LNCaP clone FGC (cell line): ENCODE measurements at places on chromosomes 5 and 9.

DNA sequence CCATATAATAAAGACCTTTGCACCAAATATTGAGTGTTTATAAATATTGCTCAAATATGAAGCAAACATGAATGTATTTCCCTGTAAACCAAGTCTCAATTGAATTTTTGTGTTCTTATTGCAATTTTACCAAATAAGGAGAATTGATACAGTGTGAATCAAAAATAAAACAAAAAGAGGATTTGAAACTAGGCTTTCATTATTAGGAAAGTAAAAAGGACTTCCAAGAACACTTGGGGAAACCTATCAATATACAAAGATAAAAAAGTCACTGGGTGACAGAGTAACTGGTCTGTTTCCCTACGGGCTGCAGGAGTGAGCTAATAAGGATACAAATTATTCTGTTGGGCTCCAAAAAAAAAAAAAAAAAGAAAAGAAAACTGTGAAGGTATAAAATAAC is 44.8 kb upstream of the SNX2 start:
- DNase-seq = no peak

- no peak for DNase-seq
Observed at GRCh38 chr5:125295405-125295872, 549.0 kb upstream of the ZNF608 start.

- no peak for DNase-seq
Observed at GRCh38 chr5:152337484-152337883, 67.6 kb downstream of the NMUR2 start.

DNA sequence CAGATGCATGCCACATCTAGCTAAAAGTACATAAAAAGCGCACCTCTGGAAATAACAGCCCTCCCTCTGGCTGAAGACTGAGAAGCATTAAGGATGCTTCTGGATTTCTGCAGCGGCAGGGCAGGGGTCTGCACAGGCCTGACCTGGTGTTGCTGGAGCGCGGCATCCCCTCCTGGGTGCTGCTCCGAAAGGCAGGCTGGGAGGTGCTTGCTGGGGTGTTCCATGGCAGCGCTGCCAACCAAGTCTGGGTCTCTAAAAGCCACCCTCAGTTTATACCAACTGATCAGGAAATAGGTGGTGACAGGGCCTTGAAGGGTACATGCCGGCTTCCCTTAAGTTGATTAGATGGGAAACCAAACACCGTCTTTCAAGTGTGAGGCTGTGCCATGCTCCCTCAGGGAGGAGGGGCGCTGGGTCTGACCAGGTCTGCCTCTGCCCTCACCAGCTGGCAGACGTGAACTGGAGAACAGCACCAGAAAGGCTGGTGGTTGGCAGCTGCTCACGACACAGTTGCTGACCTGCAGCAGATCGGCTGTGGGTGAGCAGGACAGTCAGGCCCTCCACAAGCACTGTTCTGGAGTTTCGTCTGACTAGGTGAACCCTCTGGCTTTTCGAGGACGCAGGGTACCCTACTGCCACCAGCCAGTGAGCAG is 81.6 kb downstream of the DAP start:
- no peak for DNase-seq

DNA sequence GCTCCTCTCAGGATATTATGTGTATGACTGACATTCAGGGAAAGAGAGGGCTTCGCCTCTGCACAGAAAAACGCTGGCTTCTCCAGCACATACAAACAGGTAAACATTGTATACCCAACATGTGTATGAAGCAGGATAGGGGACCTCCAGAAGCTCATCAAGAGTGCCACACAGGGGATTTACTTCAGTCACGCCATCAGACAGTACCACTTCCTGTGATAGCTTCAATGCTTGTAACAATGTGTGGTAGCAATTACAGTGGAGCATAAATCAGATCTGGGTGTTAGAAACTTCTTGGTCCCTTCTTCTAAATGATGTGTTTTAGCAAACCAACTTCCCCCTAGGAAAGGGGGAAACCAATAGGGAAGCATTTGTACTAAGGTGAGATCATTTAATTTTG is 160.8 kb downstream of the TSSK1B start:
- no peak for DNase-seq

DNA sequence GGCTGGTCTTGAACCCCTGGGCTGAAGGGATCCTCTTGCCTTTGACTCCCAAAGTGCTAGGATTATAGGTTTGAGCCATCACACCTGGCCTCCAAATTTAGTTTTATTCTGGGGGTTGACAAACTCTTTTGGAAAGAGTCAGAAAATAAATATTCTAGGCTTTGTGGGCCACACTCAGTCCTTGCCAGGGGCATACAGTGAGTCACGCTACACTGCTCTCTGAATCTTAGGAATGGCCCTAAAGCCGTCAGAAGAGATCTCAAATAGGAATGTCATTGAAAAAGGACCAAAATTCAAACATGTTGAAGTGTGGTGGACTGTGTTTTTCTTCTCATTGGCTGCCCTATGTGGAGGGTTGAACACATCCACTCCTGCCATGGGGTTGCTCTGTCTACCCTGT is 127.7 kb upstream of the BASP1 start:
- DNase-seq = no peak

DNA sequence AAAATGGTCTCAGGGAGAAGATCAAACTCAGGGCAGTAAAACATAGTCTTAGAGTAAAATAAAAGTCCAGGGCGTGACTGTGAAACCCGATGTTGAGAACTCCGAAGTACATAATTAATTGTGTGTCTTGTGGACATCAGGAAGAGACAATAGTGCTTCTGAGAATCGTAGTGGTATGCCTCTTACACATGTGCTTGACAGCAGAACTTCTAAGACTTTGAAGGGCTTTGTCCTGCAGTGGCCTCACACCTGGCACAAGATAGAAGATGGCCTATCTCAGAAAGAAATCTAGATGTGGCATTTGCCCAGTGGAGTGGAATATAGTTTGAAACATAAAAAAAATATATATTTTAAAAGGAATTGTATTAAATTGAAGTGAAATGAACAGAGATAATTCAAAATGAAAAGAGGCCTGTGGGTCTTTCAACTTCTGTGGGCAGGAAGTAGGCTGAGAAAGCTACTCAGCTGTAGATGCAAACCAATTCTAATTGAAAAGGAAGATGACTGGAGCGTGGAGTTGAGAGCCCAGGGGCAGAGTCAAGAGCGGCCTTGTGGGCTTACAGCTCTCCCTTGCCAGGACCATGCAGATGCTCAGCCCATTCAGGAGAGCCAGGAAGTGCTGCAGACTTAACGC is 468.4 kb downstream of the KDM4C start:
- DNase-seq = no peak

- no peak for DNase-seq
Observed at GRCh38 chr9:136082496-136083361, 12.4 kb downstream of the NACC2 start.

DNA sequence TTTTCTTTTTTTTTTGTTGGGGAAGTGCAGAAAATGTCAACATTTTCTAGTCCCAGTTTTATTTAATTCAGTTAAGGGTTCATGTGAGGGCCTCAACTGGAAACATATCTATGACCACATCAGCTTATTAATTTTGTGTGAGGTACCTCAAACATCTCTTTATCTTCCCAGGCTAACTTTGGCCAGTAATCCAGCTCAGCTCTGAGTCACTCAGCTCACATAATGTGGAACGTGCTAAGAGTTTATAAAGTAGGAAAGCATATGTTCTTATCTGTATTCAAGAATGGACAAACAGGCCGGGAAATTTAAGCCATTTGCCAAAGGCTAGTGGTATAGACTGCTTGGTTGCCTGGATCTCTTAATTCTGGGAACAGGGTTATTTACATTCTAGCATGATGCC is 118.4 kb downstream of the INSYN2B start:
- DNase-seq = no peak

DNA sequence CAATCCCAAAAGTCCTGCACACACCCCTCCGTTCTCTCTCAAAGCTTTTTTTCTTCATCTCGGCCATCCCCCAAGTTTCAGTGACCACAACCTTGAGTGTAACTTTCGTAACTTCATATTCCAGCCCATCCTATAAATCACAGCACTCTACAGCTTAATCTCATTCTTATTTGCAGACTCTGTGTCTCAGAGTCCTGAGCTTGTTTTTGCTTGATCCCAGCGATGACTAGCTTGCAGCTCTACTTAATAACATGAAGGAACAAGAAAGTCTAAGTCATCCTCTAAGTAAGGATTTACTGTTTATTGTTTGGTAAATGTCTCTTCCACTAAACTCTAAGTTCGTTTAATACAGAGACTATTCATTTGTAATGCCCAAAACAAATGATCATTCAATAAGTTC is 2.6 kb upstream of the SPDL1 start:
- DNase-seq = no peak

GRCh38 chr9:107810461-107810961 is 320.9 kb upstream of the KLF4 start:
- DNase-seq = no peak

DNA sequence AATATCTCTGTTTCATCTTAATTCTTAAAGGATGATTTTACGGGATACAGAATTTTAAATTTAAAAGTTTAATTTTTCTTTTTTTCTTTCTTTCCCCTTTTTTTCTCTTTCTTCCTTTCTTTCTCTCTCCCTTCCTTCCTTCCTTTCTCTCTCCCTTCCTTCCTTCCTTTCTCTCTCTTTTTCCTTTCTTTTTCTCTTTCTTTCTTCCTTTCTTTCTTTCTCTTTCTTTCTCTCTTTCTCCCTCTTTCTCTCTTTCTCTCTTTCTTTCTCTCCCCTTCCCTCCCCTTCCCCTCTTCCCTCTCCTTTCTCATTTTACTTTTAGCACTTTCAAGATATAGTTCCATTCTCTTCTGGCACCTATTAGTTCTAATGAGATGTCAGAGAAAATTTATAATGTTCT is 61.4 kb upstream of the ADRB2 start:
- DNase-seq = no peak

DNA sequence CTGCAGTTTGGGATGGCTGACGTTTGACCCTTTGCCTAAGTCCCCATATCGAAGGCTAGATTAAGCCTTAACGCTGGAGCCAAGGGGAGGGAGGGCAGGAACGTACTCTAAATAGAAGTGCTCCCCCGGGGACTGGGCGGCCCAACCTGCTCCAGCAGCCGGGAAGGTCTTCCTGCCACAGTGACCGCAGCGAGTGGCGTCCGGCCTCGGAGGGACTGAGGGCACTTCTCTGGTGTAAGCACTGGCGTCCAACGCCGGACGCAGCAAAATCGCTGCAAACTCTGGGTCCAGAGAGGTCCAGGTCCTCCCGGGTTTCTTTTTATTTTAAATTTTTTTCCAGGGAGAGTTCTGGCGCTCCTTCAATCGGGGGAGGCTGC is 505 bp upstream of the ACER2 start:
- no peak for DNase-seq

- DNase-seq = no peak
Observed at GRCh38 chr5:1786621-1787471, 12.8 kb downstream of the MRPL36 start.

- DNase-seq = no peak
Observed at GRCh38 chr5:38948501-38948900, 102.7 kb downstream of the OSMR start.

DNA sequence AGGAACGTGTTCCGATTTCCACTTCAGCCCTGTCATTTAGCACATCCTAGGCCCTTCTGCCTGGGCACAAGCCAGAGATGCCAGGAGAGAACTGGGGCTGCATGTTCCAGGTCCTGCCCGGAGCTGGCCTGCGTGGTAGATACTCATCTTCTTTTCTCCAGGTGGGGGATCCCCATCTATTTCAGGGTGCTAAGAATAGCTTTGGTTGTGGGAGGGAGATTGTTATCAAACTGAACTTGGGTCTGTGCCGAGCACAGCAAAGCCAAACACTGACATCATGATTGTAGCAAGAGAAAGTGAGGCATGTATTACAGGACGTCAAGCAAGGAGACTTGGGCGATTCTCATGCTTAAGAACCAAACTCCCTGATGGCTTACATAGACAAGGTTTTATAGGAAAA is 18.2 kb downstream of the C9orf153 start:
- DNase-seq = no peak

DNA sequence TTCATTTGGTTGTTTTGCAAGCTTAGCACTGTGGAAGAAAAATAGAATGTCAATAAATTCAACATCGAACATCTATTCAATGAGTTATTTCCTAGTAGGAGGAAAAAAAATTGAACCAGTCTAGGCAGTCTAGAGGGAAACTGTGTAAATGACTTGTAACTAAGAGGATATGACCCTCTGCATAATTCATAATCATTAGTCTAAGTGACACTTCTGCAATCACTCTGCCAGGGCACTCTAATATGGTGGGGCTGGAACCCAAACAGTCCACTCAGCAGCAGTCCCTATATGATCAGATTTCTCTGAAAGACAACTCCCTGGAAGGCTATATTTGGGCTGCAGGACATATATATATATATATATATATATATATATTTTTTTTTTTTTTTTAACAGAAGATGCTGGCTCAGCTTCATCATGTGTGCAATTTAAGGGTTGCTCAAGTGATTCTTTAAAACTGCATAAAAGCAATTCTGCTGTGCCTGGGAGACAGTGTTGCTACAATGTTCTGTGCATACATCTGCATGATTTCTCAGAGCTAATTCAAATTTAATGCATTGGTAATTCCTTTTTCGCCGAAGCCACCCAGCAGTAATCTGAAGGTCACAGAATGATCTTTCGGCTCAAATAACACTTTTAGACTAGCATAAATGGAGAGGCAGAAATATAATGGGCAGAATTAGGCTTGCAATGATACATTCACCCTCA is 482.1 kb upstream of the ZNF608 start:
- no peak for DNase-seq

DNA sequence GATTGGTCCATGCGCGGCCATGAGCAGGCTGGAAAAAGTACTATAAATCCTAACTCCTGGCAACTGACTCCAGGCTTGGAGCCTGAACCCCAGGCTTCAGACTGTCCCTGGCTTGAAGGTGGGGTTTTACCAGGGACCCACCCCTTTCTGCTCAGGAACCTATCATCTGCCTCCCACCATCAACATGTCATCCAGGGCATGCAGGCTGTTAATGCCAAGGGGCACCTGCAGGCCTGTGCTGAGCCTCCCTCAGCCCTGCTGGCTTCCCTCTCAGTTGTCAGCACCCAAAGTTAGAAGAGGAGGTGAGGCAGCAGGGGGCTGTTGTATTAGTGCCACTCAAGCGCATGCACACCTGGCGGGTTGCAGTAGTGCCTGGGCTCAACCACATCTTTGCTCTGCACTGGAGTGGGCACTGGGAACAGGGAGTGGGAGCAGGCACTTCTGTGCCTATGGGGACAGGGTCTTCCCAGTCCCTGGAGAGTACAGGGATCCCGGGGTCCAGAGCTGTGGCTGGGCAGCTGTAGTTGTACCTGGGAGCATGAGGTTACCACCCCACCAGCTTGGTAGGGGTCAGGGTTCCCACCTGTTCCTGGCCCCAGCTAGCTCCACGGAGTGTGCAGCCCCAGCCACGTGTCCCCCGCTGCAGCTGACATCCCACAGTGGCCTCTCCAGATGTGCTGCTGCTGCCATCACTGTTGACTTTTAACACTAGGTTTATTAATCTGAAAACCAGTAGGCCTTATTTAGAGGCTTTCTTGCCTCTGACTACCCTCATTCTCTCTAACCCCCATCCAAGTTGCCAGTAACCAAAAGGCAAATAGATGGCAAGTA is 306.2 kb upstream of the RIOK2 start:
- no peak for DNase-seq
